Frontal cortex (tissue), 4 donors: ENCODE measurements at places on chromosomes 7 and 10.

GRCh38 chr10:3951993-3952392 lies 167.0 kb upstream of the KLF6 start:
- DNase-seq = no peak

GRCh38 chr10:83012866-83013265 lies 1126.4 kb upstream of the GHITM start:
- no peak for DNase-seq

DNA sequence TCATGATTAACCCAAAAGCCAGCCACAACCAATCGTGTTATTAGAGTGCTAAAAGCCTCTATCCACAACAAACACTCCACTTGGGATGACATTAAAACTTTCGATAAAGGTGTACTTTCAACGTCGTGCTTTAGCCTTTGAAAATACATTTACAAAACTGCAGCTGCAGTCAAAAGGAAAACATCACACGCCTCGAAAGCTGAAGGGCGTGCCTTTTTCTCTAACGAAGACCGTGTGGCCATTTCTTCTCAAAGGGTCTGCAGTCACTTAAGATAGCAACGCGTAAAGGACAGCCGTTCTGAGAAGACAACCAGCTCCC lies 1.1 kb downstream of the ARHGAP12 start:
- no peak for DNase-seq

- no peak for DNase-seq
Measured at GRCh38 chr7:5278766-5279165, 4.0 kb upstream of the SLC29A4 start.

DNA sequence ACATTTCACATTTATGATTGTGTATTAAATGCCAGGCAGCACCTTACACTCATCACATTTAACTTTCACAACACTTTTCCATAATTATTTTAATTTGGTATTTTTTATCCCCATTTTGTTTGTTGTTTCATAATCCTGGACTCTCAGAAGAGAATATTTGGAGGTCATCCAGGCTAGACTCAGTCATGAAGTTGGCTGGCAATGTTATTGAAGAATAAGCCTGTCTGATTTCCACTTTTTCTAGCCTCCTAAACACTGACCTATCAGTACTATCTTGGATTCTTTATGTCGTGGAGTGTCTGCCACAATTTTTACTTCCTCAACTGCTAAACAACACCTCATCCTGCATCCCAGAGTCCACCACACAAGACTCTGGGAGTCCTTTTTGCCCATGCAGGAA lies 372.3 kb upstream of the NRP1 start:
- DNase-seq = no peak

DNA sequence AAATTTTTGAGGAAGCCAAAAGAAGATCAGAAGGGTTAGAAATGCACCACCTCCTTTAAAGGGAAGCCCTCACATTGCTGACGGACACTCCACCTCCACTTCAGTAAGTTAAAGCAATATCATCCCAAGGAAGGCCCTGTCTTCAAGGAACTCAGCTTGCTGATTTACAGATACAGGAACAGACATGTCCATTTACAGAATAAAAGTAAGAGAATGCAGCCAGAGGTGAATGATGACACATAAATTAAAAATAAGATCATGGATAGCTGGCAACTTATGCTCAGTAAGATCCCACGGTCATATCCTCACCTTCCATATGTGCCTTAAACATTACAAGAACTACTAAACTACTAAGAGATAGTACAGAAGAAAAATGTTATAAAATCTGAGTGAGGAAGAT lies 20.4 kb downstream of the GRB10 start:
- DNase-seq = no peak

- DNase-seq = no peak
Measured at GRCh38 chr7:146053492-146053891, 63.1 kb upstream of the CNTNAP2 start.

DNA sequence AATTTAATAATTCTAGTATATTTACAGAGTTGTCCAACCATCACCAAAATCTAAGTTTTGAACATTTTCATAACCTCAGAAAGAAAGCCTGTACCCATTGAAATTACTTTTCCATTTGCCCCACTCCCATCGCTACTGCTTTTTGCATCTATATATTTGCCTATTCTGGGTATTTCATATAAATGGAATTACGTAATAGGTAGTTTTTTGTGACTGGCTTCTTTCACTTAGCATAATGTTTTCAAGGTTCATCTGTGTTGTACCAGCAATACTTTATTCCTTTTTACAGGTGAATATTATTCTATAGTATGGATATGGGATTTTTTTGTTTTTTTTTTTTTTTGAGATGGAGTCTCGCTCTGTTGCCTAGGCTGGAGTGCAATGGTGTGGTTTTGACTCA lies 22.6 kb downstream of the KIF11 start:
- DNase-seq = no peak

DNA sequence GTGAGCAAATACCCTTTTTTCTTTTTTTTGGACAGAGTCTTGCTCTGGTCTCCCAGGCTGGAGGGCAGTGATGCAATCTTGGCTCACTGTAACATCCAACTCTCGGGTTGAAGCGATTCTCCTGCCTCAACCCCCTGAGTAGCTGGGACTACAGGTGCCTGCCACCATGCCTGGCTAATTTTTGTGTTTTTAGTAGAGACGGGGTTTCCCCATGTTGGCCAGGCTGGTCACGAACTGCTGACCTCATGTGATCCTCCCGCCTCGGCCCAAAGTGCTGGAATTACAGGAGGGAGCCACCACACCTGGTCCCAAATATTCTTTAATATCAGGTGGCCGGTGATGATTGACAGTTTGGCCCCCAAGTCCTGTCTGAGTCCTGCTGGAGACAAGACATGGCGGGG lies 6.6 kb downstream of the LAT2 start:
- no peak for DNase-seq

DNA sequence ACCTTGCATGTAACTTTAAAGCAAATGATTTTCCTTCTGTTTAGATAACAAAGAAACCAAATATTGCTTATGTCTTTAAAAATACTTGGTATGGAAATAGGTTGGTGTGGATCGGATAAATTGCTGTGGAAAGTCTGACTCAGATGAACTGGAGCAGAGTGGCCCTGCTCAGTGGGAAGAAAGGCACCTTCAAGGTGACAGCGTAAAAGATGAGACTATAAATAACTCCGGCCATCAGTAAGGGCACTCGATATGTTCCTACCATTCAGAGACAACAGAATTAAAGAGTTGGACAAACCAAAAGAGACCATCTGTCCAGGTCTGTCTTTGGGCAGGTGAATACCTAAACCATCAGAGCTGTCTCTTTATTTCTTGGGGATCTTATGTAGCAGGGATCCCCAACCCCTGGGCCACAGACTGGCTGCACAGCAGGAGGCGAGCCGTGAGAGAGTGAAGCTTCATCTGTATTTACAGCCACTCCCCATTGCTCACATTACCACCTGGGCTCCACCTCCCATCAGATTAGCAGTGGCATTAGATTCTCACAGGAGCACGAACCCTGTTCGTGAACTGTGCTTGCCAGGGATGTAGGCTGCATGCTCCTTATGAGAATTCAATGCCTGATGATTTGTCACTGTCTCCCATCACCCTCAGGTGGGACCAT lies 357.1 kb downstream of the PRPF18 start:
- DNase-seq = no peak

- no peak for DNase-seq
Measured at GRCh38 chr7:70580161-70580560, 551.8 kb upstream of the GALNT17 start.

- DNase-seq = no peak
Measured at GRCh38 chr10:119550827-119551226, 8.3 kb upstream of the RGS10 start.

- no peak for DNase-seq
Measured at GRCh38 chr7:42739638-42740037, 172.2 kb downstream of the C7orf25 start.

GRCh38 chr7:78529392-78529791 lies 730.8 kb downstream of the PHTF2 start:
- DNase-seq = no peak

- DNase-seq = no peak
Measured at GRCh38 chr7:108266491-108266890, 136.3 kb upstream of the LAMB4 start.

- no peak for DNase-seq
Measured at GRCh38 chr10:16316733-16317390, 119.9 kb upstream of the PTER start.

- DNase-seq = no peak
Measured at GRCh38 chr7:118737935-118738334, 513.4 kb downstream of the ANKRD7 start.

GRCh38 chr10:8670461-8670860 lies 616.0 kb downstream of the GATA3 start:
- no peak for DNase-seq
